ENCODE measurements at places on chromosomes 16 and 17.
A peak's percentile ranks its signal among the peaks of the same experiment; 100 is the strongest.

DNA sequence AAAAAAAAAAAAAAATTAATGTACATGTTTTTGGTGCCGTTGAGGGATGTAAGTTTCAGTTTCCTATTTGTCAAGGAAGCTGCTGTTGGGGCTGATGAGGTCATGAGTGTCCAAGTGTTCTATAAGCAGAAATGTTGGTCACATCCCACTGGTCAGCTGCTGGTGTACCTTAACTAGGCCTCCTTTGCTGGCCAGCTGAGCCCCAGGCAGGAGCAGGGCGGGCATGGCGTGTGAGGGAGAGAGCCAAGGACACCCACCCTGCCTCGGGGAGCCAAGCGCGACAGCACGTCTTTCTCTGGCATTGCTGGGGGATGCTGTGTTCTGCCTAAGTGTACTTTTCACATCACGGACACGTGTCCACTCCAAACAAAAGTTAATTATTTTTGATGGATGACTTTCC is 108.1 kb upstream of the CDC42EP4 start:
- H3K36me3 ChIP-seq: peaks cover 2% of the 10 kb centered on the region
- H3K27me3 ChIP-seq: no peaks in the 10 kb centered on the region
- no peak for DNase-seq
- no peak overlapping the region for H3K4me3 ChIP-seq
- no peaks in the 10 kb centered on the region for H3K4me1 ChIP-seq
- H3K27ac ChIP-seq: no peak overlapping the region

DNA sequence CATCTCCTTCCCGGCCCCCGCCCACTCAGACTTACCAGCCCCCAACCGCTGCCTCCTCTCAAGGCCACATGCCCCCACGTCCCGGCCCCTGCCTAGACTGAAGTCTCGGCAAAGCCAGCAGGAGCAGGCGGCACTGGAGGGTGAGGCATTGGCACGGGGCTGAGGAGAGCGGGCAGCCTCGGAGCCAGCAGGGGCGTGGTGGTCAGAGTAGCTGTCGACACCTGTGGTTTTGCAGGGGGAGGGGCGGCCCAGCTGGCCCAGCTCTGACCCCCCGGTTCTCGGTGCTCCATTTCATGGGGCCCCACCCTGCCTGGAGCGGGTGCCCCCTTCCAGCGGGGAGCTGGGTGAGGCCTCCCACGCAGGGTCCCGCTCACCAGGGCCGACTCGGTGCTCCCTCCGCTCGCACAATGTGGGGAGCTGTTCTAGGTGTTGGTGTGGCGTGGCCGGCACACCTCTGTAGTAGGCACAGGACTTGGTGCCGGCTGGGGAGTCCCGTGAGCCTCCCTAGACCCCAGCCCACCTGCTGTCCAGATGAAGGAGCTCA is 4.7 kb downstream of the CDH15 start:
- no peak overlapping the region for H3K4me3 ChIP-seq
- peaks cover 10% of the 10 kb centered on the region for H3K4me1 ChIP-seq
- DNase-seq: no peak
- H3K27me3 ChIP-seq: no peaks in the 10 kb centered on the region
- H3K36me3 ChIP-seq: no peaks in the 10 kb centered on the region

GRCh38 chr17:18362698-18363100 is 651 bp downstream of the SHMT1 start:
- peaks cover 12% of the 10 kb centered on the region for H3K4me1 ChIP-seq
- no peaks in the 10 kb centered on the region for H3K27me3 ChIP-seq
- DNase-seq: peak; percentile 34
- peak overlapping the region; percentile 93 for H3K4me3 ChIP-seq
- peaks cover 6% of the 10 kb centered on the region for H3K36me3 ChIP-seq
- no peak overlapping the region for H3K27ac ChIP-seq

DNA sequence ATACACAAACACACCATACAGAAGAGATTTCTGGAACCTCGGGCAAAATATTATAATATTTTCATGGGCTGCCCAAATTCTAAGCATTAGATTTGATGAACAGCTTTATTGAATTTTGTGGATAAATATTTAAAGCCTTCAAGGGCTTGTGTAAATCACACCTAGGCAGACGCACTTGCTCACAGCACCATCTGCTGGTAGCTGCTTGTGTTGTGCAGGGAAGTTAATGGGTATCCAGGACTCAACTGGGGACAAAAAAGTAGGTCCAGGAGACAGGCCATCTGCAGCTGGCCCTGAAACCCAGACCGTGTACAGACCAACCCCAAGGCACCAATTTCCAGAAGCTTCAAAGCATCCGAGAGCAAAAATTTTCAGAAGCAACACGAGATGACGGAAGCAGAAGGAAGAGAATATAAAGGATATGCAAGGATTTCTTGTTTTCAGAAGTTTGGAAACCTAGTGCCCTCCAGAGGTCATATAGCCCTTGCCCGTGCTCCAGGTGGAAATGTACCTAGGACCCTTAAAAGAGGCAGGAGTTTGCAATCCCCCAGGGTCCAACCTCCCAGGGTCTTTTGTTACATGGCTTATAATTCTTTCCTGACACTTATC is 140.0 kb downstream of the CHD9NB start:
- no peak overlapping the region for H3K27ac ChIP-seq
- no peaks in the 10 kb centered on the region for H3K27me3 ChIP-seq
- peak; percentile 23 for DNase-seq
- H3K4me3 ChIP-seq: no peak overlapping the region
- H3K36me3 ChIP-seq: no peaks in the 10 kb centered on the region

DNA sequence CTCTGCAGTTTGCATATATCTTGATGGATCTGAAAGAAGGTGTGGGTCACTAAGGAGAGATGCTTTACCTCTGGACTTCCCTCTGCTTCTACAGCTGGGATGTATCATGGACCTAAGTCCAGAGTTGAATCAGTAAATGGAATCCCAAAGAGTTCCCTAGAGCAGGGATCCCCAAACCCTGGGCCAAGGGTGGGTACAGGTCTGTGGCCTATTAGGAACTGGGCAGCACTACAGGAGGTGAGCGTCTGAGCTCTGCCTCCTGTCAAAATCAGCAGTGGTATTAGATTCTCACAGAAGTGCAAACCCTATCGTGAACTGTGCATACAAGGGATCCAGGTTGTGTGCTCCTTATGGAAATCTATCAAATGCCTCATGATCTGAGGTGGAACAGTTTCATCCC is 39.3 kb downstream of the NKD1 start:
- H3K27ac ChIP-seq: no peak overlapping the region
- H3K27me3 ChIP-seq: no peaks in the 10 kb centered on the region
- DNase-seq: no peak
- no peak overlapping the region for H3K4me3 ChIP-seq
- H3K36me3 ChIP-seq: no peaks in the 10 kb centered on the region

GRCh38 chr16:87240211-87241136 is 76.7 kb downstream of the C16orf95 start:
- no peak overlapping the region for H3K4me3 ChIP-seq
- H3K27ac ChIP-seq: no peak overlapping the region
- no peaks in the 10 kb centered on the region for H3K27me3 ChIP-seq
- no peak for DNase-seq

DNA sequence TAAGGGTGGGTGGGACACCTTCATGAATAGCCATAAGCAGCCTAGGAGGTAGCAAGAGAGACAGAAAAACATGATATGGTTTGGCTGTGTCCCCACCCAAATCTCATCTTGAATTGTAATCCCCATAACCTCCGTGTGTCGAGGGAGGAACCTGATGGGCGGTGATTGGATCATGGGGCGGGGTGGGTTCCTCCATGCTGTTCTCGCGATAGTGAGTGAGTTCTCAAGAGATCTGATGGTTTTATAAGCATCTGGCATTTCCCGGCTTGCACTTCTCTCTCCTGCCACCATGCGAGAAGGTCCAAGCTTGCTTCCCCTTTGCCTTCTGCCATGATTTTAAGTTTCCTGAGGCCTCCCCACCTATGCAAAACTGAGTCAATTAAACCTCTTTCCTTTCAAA is 259.1 kb upstream of the ERCC4 start:
- H3K4me1 ChIP-seq: no peaks in the 10 kb centered on the region
- DNase-seq: no peak
- H3K4me3 ChIP-seq: no peak overlapping the region
- no peaks in the 10 kb centered on the region for H3K36me3 ChIP-seq

DNA sequence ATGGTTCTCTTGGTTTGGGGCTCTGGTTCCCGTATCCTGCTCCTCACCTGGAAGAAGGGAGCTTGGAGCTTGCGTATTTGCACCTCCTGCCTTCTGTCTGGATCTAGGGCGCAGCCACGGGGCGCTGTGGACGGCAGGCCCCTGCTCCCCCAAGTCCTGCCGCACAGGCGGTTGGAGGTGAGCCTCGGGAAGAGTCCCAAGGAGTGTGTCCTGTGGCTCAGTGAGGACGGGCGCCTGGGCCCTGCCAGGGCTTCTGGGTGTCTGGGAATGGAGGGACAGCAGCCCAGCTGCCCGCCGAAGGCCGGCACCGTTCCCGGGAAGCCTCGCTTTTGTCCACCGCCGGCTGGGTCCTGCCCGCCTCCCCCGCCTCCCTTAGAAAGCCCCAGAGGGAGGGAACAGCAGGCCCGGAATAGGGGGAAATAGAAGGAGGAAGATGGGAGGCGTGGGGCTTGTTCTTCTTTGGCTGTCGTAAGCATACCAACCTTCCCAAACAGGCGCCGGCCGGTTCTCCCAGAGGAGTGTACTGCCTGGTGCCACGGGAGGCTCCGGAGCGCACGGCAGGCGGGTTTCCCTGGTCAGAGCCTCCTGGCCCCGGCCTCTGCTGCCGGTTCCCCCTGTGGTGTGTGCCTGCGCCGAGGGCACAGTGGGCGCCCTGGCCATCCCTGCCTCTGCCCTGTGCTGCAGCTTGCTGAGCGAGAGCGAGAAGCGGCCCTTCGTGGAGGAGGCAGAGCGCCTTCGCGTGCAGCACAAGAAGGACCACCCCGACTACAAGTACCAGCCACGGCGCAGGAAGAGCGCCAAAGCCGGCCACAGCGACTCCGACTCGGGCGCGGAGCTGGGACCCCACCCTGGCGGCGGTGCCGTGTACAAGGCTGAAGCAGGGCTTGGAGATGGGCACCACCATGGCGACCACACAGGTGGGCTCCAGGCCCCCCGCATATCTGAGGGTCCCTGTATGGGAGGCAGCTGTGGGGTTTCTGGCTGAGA is 1.8 kb downstream of the SOX8 start:
- no peak overlapping the region for H3K4me3 ChIP-seq
- no peak overlapping the region for H3K27ac ChIP-seq

DNA sequence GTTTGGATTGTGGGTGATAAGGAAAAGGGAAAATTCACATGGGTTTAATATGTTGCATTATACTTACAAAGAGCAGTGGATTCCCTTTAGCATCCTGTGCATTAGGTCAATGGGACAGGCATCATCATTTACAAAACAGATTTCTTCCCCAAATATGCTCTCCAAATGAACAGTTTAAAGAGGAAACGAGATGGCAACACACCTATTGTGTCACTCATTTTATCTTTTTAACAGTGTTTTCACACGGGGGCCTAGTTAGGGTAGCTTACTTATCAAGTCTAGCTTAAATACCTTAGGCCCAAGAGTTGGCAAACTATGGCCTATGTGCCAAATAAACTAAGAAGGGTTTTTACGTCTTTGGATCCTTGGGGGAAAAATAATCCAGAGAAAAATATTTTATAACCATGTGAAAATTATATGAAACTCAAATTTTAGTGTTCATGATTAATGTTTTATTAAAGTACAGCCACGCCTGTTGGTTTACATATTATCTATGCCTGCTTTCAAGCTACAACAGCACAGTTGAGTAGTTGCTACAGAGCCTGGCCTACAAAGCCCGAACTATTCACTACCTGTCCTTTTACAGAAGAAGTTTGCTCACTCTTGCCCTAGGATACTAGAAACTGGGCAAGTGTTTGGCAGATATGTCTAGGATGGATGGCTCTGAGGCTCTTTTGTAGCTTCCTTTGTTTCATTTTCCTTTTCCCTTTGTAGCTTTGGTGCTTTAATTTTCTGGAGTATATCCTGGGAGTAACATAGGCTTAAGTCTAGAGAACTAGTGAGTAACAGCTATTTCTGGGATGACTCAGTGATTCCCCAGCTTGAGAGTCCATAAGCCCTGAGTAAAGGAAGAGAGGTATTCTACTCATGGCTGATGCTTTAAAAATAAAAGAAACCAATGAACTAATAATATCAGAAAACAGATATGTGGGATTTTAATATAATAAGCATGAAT is 12.4 kb downstream of the NUP93 start:
- no peaks in the 10 kb centered on the region for H3K4me1 ChIP-seq
- H3K4me3 ChIP-seq: no peak overlapping the region
- no peaks in the 10 kb centered on the region for H3K36me3 ChIP-seq
- no peak overlapping the region for H3K27ac ChIP-seq

- no peak overlapping the region for H3K4me3 ChIP-seq
- H3K36me3 ChIP-seq: no peaks in the 10 kb centered on the region
- no peak for DNase-seq
- H3K27me3 ChIP-seq: no peaks in the 10 kb centered on the region
- H3K4me1 ChIP-seq: no peaks in the 10 kb centered on the region
Observed at GRCh38 chr16:50505714-50506542, 42.3 kb upstream of the NKD1 start.

GRCh38 chr17:56956992-56957391 is 3.9 kb downstream of the COIL start:
- H3K4me1 ChIP-seq: peaks cover 18% of the 10 kb centered on the region
- H3K36me3 ChIP-seq: peaks cover 13% of the 10 kb centered on the region
- H3K27me3 ChIP-seq: no peaks in the 10 kb centered on the region
- DNase-seq: no peak
- no peak overlapping the region for H3K27ac ChIP-seq

GRCh38 chr16:82072313-82072712 is 37.3 kb downstream of the HSD17B2 start:
- no peak overlapping the region for H3K4me3 ChIP-seq
- no peak overlapping the region for H3K27ac ChIP-seq
- no peaks in the 10 kb centered on the region for H3K36me3 ChIP-seq
- H3K27me3 ChIP-seq: no peaks in the 10 kb centered on the region

DNA sequence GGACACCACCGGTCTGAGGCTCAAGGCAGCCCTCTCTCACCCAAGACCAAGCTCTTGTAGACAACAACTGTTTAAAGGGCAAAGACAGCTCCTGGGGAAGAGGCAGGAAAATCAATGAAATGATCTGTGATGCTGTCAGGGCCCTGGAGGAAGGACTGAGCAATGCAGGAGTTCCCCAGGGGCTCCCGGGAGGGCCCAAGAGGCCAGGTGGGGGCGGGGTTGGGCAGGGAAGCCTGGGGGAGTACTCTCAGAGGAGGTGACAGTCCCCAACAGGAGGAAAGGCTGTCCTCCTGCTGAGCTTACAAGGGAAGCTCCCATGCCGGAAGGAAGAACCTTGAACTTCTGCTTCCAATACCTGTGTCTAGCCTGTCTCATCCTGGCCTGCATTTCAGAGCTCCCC is 8.3 kb upstream of the NOS2 start:
- no peaks in the 10 kb centered on the region for H3K27me3 ChIP-seq
- no peaks in the 10 kb centered on the region for H3K36me3 ChIP-seq
- no peak overlapping the region for H3K4me3 ChIP-seq
- DNase-seq: no peak

- H3K27ac ChIP-seq: no peak overlapping the region
- no peaks in the 10 kb centered on the region for H3K36me3 ChIP-seq
- no peak for DNase-seq
- peaks cover 35% of the 10 kb centered on the region for H3K27me3 ChIP-seq
- no peak overlapping the region for H3K4me3 ChIP-seq
Observed at GRCh38 chr17:49162866-49163265, 30.3 kb downstream of the B4GALNT2 start.
